ENCODE measurements at places on chromosomes 7 and 10. TPM values are rescaled to one million over a fixed set of nuclear protein-coding genes. Genes with fewer than 3 reads are reported as not detected.

- DNase-seq = no peak
- H3K27ac ChIP-seq = no peak overlapping the region
- no peak overlapping the region for H3K4me3 ChIP-seq
- no peaks in the 10 kb centered on the region for H3K36me3 ChIP-seq
- no peaks in the 10 kb centered on the region for H3K4me1 ChIP-seq
- H3K27me3 ChIP-seq = no peaks in the 10 kb centered on the region
Observed at GRCh38 chr7:2259480-2259879, 17.5 kb downstream of the NUDT1 start.

The KLF14 gene
- total RNA-seq = not detected

DNA sequence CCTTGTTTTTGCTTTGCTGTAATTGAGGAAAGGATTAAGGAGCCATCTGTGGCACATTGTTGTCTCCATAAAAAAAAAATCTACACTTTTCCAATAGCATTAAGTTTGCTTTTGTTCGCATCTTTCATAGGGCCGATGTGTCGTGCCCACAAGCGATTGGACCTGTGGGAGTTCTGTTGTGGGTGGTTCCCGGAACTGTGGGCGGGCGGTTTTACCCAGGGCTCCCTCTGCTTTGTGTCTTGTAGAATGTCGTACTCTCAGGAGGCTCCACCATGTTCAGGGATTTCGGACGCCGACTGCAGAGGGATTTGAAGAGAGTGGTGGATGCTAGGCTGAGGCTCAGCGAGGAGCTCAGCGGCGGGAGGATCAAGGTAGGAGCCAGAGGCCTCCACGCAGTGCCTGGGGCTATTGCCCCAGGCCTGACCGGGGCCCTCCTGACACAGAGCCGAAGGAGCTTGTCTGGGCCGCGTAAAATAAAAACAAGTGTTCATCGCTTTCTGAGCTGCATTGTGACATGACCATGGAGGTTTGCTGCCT is 92.4 kb downstream of the ACTR3B start:
- H3K36me3 ChIP-seq = no peaks in the 10 kb centered on the region
- H3K27ac ChIP-seq = no peak overlapping the region
- no peak overlapping the region for H3K4me3 ChIP-seq
- no peaks in the 10 kb centered on the region for H3K4me1 ChIP-seq

The PRSS37 gene
- total RNA-seq = not detected

The SRRM3 gene
- total RNA-seq = not detected

All from CD8-positive, alpha-beta memory T cell (primary cell).